ENCODE measurements at places on chromosomes 4 and X.

- H3K27ac ChIP-seq: no peak overlapping the region
- H3K4me3 ChIP-seq: no peak overlapping the region
- no peak for DNase-seq
- no peaks in the 10 kb centered on the region for H3K36me3 ChIP-seq
Measured at GRCh38 chr4:170651786-170652185, 562.0 kb upstream of the AADAT start.

DNA sequence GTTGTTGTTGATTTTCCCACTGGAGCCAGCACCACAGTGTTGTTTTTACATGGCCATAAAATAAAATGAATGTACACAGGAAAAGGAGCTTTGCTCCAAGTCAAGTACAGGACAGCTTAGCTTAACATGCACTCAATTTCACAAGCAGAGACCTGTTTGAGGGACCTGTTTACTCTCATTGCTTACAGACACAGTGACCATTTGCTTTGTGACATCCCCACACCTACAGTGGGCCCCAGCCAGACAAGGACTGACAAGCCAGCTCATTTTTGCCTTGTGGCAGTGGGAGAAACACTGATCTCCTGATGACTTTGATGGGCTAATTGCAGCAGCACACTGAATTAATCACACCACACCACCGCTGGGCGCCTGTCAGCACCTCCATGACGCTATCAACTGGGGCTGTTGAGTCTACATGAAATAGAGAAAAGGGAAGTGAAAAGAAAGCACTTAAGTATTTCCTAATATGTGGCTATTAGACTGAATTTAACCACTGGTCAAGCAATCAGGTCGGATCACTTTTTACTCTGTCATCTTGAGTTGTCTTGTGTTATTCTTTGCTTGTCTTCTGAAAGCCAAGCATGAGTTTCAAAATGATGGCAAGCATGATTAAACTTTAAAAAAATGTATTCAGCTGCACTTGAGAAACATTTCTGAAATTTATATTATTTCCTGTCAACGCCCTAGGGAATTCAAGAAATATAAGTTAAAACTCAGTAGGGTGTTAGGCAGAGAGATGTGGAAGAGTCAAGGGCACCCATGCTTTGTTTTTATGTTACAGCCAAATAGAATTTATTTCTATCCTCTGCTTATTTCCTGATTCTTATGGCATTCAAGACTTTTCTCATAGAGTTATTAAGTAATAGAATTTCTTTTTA lies 557.7 kb downstream of the RAB28 start:
- H3K27ac ChIP-seq: no peak overlapping the region
- DNase-seq: no peak
- H3K4me3 ChIP-seq: no peak overlapping the region
- H3K4me1 ChIP-seq: no peaks in the 10 kb centered on the region
- H3K27me3 ChIP-seq: no peaks in the 10 kb centered on the region
- no peaks in the 10 kb centered on the region for H3K36me3 ChIP-seq

- H3K27ac ChIP-seq: no peak overlapping the region
- peaks cover 1% of the 10 kb centered on the region for H3K4me1 ChIP-seq
- no peak for DNase-seq
- H3K27me3 ChIP-seq: no peaks in the 10 kb centered on the region
- H3K36me3 ChIP-seq: no peaks in the 10 kb centered on the region
- H3K4me3 ChIP-seq: no peak overlapping the region
Measured at GRCh38 chr4:3525532-3526430, 6.4 kb downstream of the LRPAP1 start.

GRCh38 chr4:179544496-179544895 lies 2102.3 kb upstream of the AGA start:
- no peak overlapping the region for H3K4me3 ChIP-seq
- H3K27me3 ChIP-seq: no peaks in the 10 kb centered on the region
- H3K36me3 ChIP-seq: no peaks in the 10 kb centered on the region
- DNase-seq: no peak
- H3K4me1 ChIP-seq: no peaks in the 10 kb centered on the region

DNA sequence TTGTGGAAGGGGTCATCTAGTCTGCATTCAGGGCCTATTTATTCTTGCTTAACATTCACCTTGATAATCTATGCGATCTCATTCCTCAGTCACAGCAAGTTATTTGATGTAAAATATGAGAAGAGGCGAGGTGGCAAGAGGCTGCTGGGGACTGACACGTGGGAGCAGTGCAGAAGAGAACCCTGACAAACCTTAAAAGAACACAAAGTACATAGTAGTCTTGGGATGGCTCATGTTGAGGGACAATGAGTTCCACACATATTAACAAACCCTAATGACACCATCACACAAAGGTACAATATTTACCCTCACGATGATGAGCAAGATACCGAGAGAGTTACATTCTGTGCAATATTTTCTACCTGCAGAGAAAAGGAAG lies 57.5 kb downstream of the MAML3 start:
- peak overlapping the region; percentile 73 for H3K27ac ChIP-seq
- H3K36me3 ChIP-seq: no peaks in the 10 kb centered on the region
- peaks cover 5% of the 10 kb centered on the region for H3K4me1 ChIP-seq
- no peak overlapping the region for H3K4me3 ChIP-seq
- no peak for DNase-seq

- H3K4me1 ChIP-seq: no peaks in the 10 kb centered on the region
- H3K27ac ChIP-seq: no peak within 1 kb of the TSS
- H3K27me3 ChIP-seq: peaks cover 14% of the 10 kb centered on the region
- H3K36me3 ChIP-seq: no peaks in the 10 kb centered on the region
- H3K4me3 ChIP-seq: no peak within 1 kb of the TSS
Measured at GRCh38 chr4:110622841-110623717, at the start of gene PITX2. Gene PITX2 (minus strand): TSS chr4:110623077. CDS start chr4:110622460, 617 bp downstream.

DNA sequence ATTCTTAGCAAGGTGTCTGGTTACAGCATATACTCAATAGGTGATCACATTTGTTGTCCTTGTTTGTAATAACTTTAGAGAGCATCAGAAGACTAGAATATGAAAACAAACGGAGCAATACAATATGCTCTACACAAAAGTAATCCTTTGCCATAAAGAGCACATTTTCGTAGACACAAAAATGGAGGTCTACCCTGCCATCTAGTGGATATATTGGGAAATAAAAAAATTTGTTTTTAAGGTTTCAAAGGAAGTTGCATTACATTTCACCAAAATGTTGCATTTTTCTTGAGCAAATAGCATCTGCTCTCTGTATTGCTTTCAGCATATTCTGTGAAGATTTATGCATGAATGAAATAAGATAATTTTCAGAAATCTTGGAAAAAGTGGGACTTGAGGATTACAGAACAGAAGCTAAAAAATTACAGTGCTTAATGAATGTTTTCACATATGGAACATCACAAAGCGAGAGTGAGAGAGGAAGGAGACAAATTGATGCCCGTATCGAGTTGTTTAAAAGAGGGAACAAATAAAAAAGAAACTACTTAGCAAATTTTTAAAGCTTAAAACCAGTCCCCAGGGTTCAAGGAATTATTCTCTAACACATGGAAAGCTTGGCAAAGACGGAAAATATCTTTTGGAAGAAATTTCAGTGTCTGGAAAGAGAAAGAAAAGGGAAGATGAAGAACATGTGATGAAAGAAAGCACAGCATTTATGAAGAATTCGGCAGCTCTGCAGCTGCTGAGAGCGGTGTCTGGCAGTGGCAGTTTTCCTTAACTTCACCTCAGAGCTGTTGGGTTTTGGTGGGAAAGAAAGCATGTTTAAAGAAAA lies 390.1 kb downstream of the ANKRD50 start:
- no peak for DNase-seq
- no peaks in the 10 kb centered on the region for H3K27me3 ChIP-seq
- no peak overlapping the region for H3K4me3 ChIP-seq
- no peaks in the 10 kb centered on the region for H3K36me3 ChIP-seq
- no peaks in the 10 kb centered on the region for H3K4me1 ChIP-seq

- H3K36me3 ChIP-seq: no peaks in the 10 kb centered on the region
- no peaks in the 10 kb centered on the region for H3K27me3 ChIP-seq
- H3K4me3 ChIP-seq: no peak overlapping the region
- no peaks in the 10 kb centered on the region for H3K4me1 ChIP-seq
Measured at GRCh38 chr4:123248085-123248659, 148.4 kb upstream of the SPRY1 start.

DNA sequence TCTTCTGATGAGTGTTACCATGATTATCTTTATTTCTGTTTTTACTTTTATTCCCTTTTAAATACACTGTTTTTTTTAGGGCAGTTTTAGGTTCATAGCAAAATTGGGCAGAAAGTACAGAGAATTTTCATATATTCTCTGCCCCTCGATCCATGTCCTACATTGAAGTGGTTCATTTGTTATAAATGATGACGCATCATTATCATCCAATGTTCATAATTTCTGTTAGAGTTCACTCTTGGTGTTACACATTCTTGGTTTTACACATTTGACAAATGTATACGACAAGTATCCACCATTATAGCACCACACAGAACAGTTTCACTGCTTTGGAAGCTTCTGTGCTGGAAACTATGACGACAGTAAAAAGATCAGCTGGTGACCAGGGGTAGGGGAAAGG lies 578.1 kb upstream of the AADAT start:
- H3K4me3 ChIP-seq: no peak overlapping the region
- no peak for DNase-seq
- no peaks in the 10 kb centered on the region for H3K36me3 ChIP-seq
- no peak overlapping the region for H3K27ac ChIP-seq
- H3K27me3 ChIP-seq: no peaks in the 10 kb centered on the region
- no peaks in the 10 kb centered on the region for H3K4me1 ChIP-seq

DNA sequence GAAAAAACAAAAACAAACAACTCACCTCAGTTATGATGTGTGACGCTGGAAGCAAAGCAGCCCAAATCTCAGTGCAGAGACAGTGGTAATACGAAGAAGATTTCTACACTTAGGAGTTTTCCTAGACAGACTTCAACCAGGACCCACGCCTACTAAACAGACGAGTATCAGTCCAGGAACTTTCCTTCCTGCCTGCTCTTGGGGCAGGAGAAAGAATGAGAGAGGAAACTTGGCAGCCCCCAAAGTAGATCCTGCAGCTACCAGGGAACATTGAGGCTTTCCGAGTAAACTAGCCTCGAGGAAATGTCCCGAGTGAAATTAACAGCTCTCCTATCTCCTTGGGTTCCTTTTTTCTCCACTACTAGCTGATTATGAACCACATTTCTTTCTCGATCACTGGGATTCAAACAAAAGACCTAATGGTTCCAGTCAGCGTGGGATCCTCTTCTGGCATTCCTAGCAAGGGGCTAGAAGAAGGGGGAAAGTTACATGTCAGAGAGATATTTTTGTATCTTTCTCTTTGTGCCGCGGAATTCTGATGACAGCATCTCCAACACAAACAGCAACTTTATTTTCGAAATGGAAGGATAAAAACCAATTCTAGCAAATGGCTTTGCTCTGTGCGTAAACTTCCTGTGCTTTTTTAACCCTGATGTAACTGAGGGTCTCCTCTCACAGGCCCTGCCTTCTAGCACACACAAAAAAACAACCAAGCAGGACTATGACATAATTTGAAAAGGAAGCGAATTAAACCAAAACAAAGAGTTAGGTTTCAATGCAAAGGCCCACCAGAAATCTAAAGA lies 53.2 kb downstream of the PPM1K start:
- no peaks in the 10 kb centered on the region for H3K36me3 ChIP-seq
- peak overlapping the region; percentile 55 for H3K27ac ChIP-seq
- H3K4me3 ChIP-seq: peak overlapping the region; percentile 11
- no peaks in the 10 kb centered on the region for H3K4me1 ChIP-seq
- DNase-seq: no peak

DNA sequence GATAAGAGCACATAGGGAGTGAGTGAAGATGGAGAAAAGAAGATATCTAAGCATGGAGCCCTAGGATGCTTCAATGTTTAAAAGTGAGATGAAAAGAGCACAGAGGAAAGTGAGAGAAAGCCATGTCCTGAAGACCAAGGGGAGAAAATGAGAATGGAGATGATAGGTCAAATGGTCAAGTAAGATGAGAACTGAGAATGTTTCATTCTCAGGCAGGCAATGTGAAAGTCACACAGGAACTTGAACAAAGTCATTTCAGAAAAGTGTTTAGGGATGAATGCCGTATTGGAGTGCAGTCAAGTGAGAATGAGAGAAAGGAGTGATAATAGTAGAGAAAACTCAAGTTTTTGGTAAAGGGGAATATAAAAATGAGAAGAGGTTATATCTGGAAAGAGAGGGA lies 148.7 kb upstream of the PTCHD1 start:
- H3K27me3 ChIP-seq: no peaks in the 10 kb centered on the region
- H3K4me1 ChIP-seq: no peaks in the 10 kb centered on the region
- DNase-seq: no peak
- no peak overlapping the region for H3K4me3 ChIP-seq
- H3K36me3 ChIP-seq: no peaks in the 10 kb centered on the region

DNA sequence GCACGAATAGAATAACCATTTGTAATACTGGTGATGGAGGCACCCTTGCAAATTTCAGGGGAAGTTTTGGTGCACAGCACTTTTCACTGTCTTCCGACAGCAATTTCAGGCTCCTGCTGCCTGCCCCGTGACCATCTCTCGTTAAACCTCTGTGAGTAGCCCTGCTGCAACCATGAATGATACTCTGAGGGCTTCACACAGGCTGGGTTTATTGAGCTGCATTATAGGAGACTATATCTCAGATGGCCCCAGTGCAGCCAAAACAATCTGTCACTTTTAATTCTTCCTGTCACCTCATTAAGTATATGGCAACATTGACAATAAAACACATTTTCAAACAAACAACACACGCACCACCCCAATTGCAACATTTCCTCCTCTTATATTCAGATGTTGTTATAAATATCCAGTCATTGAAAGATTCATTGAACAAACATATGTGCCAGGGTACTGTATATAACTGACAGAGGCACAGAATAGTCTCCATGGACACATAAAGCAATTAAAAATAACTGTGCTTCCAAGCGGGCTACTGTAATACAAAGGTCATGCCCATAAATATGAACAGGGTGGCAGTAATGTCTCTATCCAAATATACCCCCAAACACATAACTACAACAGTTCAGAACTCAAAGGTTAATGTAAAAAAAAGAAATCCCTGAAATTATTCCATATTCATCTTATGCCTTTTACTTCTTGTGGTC lies 477.0 kb downstream of the GBA3 start:
- H3K4me3 ChIP-seq: no peak overlapping the region
- H3K27me3 ChIP-seq: no peaks in the 10 kb centered on the region
- no peak overlapping the region for H3K27ac ChIP-seq
- no peaks in the 10 kb centered on the region for H3K36me3 ChIP-seq
- no peaks in the 10 kb centered on the region for H3K4me1 ChIP-seq

GRCh38 chr4:168773388-168774195 lies 236.5 kb downstream of the CBR4 start:
- no peaks in the 10 kb centered on the region for H3K4me1 ChIP-seq
- no peak overlapping the region for H3K4me3 ChIP-seq
- H3K27ac ChIP-seq: no peak overlapping the region

DNA sequence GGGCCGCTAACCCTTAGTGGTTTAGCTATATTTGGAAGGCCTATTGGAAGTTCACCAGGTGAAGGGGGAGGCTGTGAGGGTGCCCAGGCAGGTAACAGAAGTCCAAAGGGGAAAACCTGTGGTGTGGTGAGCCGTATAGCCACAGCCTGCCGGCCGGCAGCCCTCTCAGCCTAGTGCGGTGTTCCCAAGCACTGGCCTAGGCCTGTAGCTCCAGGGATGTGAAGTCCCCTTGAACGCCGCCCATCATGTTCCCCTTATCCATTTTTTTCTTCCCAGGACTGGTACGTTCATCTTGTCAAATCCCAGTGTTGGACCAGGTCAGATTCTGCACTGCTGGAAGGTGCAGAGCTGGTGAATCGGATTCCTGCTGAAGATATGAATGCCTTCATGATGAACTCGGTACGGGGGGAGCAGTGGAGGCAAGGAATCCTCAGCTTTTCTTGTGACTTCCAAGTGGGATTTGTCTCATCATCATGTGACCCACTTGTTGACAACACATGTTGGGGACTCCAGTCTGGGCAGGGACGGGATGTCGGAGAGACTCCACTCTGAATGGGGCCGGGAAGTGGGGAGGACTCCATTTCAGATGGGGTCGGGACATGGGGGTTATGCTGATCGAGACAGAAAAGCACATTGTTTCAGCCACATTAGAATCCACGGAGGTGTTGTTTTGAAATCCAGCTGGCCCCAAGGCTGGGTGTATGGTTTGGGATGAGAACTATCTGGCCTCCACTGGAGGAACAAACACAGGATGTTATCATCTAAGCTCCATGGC lies 39.2 kb upstream of the MSANTD1 start:
- H3K27ac ChIP-seq: no peak overlapping the region
- H3K4me1 ChIP-seq: no peaks in the 10 kb centered on the region
- H3K4me3 ChIP-seq: no peak overlapping the region
